NK-92 treated with Interleukin-12 subunit alpha and Interleukin-12 subunit beta, amount 100 ng/mL, for 24 hours (cell line): ENCODE measurements at places on chromosomes 3 and 15.

GRCh38 chr3:196792771-196793170 is 53.1 kb downstream of the PAK2 start:
- DNase-seq = no peak

DNA sequence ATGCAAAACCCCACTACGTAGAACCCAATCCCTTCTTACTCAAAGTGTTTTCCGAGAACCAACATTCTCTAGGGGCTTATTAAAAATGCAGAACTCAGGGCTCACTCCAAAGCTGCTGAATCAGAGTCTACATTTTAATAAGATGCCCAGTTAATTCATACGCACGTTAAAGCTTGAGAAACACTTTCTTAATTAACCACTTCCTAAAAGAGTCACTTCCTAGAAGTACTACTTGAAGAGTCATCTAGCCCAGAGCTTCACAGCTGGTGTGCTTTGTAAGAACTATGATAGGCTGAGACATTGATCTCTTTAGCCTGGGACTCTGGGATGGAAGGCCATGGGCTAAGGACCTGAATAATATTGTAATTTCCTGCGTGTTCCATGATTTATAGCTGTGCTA is 9.0 kb downstream of the COL6A5 start:
- no peak for DNase-seq

DNA sequence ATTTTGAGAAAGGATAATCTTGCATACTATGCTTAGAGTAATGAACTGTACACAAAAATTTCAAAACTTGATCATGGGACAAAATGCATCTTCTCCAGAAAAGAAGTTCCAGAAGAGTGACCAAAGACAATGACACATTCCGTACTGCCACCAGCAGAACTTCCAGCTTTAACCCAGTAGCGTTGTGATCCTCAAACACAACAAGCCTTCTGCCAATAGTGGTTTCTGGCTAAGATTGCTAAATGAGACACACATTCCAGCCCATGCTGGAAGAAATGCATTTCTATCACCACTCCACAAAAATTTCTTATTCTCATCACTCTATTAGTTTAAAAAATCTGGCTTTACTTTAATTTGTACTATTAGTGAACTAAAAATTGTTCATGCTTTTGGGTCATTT is 334.9 kb downstream of the TBC1D5 start:
- DNase-seq = no peak

DNA sequence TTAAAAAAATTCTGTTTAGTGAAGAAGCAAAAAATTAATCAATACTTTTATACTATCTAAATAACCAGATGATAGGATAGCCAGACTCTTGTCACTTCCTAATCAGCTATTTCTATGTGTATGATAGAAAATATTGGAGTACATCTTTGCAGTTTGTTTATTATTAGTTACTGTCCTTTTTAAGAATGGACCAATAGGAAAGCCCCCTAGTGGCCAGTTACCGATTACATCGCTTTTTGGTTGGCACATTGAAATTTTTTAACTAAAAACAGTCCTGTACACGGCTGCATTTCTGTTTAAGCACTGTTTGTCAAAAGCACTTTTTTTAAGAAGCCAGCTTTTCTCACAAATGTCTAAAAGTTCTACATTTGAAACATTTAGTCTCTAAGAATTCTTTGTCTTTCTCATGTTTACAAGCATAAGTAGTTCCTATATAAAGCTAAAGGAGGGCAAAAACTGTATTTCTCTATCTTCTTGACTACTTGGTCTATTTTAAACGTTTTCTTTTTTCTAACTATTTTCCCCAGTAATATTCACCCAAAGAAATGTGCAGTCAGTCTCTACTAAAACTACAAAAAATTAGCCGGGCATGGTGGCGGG is 253.2 kb upstream of the LRTM1 start:
- DNase-seq = no peak

DNA sequence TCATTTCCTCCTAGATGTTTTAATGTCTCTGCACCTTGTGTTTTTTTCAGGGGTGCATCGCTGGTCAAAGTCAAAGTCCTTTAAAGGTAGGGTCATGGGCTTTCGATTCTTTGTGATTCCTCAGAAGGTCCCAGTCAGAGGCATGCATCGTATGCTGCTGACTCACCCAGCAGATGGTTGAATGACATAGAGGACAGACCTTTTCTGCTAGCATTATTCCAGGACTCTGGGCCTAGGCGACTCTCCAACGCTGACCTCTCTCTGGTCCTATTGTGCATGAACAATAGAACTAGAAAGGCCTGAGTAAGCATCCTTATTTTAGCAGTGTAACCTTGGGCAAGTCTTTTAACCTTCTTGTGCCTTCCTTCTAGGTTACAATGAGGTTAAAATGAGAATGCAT is 75.9 kb downstream of the DGKG start:
- DNase-seq = no peak
